ENCODE measurements at places on chromosomes 6 and 20.

- no peak for DNase-seq
Measured at GRCh38 chr6:105514306-105514705, 111.4 kb upstream of the PREP start.

DNA sequence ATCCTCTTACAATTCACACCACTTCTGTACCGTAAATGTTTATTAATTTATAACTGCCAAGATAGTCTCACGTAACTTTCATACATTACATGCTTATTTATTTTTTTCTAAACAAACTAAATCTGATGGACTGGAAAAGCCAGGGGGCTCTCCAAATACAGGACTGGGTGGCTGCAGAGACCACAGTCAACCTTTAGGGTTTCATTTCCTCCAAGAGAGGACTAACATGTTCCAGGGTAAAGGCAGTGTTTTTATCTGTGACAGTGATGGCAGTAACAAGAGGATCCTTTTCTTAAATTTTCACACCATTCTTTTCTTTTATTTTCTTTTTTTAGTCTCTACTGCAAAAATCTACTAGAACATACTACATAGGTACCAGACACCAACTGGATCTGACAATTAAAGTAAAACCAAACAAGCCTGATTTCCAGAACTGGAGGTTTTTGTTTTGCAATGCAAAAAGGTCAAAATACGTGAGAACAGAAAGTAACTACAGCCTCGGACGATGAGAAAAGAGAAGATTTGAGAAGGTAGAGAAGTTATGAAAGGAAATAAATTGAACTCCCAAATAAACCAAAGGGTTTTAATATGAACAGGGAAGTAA lies 1.2 kb downstream of the LMBRD1 start:
- DNase-seq: no peak

- no peak for DNase-seq
Measured at GRCh38 chr6:22017766-22018165, 279.1 kb downstream of the PRL start.

- DNase-seq: peak; percentile 64
Measured at GRCh38 chr20:13492001-13492481, 146.7 kb downstream of the TASP1 start.

GRCh38 chr6:79416931-79417330 lies 120.3 kb downstream of the LCA5 start:
- DNase-seq: no peak

DNA sequence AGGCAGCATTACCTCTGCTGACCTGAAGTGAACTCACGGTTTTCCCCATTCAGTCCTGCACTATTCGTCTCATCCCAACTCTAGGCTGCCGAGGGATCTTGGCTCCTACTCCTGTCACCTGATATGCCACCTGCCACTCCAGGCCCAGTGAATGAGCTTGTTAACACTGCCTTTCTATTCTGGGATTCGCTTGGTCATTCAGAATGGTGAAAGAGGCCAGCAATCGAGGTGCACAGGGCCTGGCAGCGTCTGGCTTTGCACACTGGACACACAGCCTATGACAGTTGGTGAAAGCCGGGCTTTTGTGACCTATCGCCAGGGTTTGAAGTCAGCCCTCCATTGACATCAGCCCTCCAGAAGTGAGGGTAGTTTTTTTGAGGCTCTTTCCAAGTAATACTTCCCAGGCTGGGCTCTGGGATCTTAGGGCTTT lies 59.3 kb upstream of the MYL9 start:
- DNase-seq: no peak

- DNase-seq: no peak
Measured at GRCh38 chr6:128479991-128480390, 40.4 kb downstream of the PTPRK start.

DNA sequence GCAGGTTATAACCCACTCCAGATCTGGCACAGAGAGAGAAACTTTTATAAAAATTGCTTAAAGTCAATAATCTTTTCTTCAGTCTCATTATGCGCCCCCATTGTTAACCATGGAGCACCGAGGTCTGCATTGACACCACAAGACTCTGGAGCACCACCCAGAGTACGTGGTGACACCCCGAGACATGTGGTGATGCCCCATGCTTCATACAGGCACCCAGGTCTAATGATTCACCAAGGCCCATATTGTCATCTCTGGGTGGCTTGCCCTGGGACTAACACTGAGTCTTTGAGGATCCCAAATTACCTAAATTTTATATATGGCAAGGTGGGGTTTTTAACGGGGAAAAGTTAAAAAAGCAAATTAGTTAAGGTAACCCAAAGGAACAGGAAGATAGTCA lies 31.1 kb downstream of the CD109 start:
- no peak for DNase-seq

DNA sequence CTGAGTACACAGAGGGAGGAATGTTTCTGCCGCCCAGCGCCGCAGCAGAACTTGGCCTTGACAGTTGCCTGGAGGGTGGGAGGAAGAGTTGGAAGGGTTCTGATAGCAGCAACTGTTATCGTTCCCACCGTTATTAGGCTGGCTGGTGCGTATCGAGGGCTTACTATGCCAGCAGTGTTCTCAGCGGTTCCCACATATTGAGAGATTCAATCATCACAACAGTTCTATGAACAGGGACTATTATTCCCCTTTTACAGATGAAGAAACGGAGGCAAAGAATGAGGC lies 380.1 kb upstream of the SULF2 start:
- no peak for DNase-seq

DNA sequence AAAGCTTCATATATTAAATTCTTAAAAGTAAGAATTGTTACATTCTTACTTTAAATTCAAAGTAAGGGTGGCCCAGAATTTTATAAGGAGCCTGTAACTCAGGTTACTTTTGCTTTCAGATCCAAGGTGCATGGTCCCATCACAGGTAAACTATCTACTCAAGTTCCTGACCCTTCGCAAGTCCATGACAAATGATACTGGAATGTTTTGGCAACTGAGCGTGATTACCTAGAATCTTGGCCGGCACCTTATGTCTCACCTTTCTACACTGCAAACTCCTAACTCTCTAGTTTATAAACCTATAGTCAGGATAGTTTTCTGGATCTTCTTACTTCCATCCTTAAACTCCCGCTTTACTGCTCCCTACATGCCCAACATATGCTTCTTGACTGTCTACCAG lies 67.9 kb upstream of the HMGN3 start:
- DNase-seq: no peak

GRCh38 chr6:36571122-36572043 lies 22.8 kb upstream of the SRSF3 start:
- DNase-seq: no peak

DNA sequence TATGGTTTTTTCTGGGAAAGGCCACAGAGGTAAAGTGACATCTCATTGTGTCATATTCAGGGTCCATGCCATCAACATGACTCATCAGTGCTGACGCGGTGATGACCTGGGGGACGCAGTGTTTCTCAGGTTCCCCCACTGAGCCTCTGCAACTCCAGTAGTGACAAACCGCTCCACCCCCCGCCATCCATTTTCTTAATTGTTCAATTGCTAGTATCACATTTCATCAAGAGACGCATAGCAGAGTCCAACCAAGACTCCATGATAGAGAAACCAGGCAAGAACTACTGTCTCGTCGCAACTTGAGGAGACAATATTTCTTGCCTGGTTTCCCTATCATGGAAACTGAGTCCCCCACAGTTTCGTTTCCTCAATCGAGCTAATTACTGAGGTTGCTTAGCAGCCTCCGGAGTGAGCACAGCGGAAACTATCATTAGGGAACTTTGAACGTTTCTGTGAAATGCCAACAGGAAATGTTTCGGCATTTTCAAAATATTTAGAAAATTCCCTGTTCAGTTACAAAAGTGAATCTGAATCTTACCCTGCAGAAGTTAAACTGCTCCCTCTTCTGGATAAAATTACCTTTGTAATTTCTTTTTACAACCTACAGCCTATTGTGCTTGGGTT lies 12.2 kb upstream of the SERPINB1 start:
- peak; percentile 53 for DNase-seq

GRCh38 chr6:2563635-2564034 lies 187.1 kb downstream of the MYLK4 start:
- peak; percentile 43 for DNase-seq

GRCh38 chr6:16802071-16802470 lies 40.8 kb upstream of the ATXN1 start:
- DNase-seq: peak; percentile 86

DNA sequence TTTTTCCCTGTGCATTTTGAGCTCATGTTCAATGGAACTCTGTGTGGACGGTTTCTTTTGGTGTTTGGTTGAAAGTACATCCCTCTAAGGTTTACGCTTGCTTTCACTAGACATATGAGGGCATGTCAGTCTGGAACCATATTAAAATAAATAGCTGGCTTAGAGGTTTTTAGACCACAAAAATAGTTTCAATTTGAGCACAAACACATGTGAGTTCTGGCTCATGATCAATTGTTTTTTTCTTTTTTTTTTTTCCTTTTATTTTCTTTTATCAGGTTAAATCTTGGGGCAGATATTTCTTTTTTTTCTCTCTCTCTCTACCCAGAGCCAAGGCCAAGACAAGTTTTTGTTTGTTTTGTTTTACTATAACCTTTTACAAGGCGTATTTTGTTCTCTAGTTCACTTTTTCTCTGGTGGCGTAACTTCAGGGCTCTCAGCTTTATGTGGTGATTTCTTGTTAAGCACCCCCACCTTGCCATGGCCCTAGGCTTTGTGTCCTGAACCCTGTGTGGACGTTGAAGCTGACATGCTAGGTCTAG lies 92.9 kb downstream of the SHLD1 start:
- DNase-seq: no peak

GRCh38 chr20:8132484-8133309 lies 631 bp downstream of the PLCB1 start:
- DNase-seq: no peak

DNA sequence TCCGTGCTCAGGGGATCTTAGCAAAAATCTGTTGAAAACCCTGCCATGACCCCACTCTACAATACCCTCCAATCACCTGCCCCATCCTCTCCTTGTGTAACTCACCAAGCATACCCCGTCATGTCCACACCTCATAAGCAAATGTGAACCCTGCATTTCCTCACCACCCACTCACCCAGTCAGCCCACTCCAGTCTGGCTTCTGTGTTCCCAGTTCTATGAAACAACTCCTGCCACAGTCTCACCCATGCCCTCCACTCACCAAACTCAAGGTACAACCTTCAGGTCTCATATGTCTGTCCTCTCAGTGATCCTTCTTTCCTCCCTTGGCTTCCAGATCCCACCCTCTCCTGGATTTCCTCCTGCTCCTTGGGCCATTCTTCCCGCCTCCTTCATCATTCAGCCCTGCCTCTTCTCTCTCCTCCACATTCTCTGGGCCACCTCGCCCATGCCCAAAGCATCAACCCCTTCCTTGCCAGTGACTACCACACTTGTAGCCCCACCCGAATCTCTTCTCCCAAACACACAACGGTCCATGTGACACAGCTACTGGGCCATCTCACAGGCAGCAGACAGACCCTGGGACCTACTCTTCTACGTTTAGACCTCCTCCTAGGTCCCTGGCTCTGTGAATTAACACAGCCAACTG lies 8.8 kb downstream of the DDRGK1 start:
- no peak for DNase-seq

- DNase-seq: no peak
Measured at GRCh38 chr6:96794980-96795379, 42.3 kb downstream of the GPR63 start.

- DNase-seq: peak; percentile 14
Measured at GRCh38 chr20:2585811-2586210, 49.4 kb downstream of the TMC2 start.

GRCh38 chr20:53575481-53576194 lies 18.0 kb downstream of the ZNF217 start:
- no peak for DNase-seq

DNA sequence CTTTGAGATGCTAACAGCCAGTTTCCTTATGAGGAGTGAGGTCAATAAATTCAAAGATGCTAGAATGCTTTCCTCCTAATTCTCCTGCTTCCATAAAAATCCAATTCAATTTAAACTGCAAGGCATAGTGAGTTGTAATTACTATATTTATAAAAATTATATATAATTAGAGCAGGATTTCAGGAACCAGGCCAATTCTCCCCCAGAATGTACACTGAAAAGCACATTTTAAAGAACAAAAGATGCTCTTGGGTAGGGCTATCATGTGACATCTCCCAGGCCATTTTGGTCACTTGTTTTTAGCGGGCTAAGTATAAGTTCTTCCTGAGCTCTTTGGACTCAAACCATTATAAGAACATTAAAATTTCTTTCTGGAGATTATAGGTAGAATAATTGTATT lies 195.7 kb upstream of the KCNG1 start:
- DNase-seq: no peak

- no peak for DNase-seq
Measured at GRCh38 chr6:43714311-43715055, 26.9 kb upstream of the MRPS18A start.

DNA sequence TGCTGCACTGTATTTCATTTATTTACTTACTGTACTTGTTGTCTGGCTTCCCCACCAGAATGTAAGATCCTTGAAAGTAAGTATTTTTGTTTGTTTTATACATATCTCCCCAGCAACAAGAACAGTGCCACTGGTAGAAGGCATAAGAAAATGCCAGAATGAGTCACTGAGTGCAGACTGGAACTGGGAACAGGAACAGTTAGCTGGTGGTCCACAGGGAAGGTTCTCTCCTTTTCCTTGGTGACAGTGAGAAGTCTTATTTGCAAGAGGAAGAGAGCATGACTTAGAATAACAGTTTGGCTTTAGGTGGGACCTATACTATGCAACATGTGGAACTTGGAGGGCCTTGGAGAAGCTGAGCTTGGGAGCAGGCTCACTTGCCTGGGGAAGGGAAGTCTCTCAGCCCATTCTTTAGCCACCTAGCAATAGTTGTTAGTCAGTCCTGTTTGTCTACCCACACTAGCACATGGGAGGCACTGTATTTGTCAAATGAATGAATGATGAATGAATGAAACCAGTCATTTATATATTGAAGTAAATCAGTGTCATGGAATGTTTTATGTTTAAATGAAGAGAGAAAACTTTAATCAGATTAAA lies 203.5 kb downstream of the KCNQ5 start:
- peak; percentile 47 for DNase-seq

- peak; percentile 7 for DNase-seq
Measured at GRCh38 chr6:77292564-77293546, 170.4 kb downstream of the HTR1B start.

GRCh38 chr20:38853759-38854158 lies 48.3 kb downstream of the PPP1R16B start:
- DNase-seq: no peak

DNA sequence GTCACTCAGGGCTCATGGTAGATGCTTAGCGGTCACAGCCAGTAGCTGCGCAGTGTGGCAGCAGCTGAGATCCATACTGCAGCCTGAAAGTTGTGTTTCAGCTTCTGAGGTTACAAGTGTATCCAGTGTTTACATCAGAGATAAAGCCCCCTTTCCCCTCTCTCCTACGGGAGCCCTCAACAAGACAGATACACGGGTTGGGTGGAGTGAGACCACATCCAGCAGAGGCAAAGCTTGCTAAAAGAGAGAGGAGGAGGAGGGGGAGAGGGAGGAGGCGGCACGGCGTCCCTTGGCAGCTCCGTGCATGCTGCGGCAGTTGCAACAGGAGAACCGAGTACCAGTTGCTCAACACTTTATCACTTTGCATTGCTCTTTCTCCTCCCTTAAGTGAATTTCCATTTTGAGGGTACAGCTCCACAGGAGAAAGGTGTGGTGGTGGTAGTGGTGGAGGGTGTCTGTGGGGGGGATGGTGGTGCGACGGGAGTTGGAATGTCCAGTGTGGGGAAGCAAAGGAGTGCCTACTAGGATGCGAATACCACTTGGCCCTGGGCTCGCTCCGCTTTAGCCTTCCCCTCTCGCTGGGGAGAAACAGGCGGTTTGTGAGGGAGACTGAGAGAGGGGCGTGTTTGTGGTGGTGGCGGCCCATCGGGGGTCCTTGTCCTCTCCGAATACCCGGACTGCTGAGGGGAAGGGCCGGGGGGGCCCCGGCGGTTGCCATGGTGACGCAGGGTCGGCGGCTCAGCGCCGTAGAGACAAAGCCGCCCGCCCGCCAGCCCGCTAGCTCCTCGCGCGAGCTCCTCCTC lies 405 bp upstream of the RNF182 start:
- DNase-seq: no peak
